Activated naive CD4-positive, alpha-beta T cell treated with Interleukin-2 at 50 U/mL for 16 hours (primary cell): ENCODE measurements at places on chromosomes 5 and 9.

DNA sequence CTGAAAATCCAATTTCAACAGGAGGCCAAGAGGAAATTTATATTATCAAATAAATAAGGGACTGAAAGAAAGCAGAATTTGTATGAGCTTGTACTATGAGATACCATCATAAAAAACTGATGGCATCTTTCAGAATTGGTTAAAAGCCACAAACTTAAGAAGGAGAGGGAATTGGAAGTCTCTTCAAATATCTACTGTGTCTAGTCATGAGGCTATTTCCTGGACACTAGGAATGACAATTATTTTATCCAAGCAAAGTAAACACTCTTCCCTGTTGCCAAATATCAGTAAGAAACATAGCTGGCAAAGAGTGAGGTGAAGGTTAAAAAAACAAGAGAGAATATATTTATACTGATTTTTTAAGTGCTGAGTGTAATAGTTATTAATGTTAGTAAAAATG lies 101.5 kb upstream of the ARRDC3 start:
- no peak for DNase-seq

DNA sequence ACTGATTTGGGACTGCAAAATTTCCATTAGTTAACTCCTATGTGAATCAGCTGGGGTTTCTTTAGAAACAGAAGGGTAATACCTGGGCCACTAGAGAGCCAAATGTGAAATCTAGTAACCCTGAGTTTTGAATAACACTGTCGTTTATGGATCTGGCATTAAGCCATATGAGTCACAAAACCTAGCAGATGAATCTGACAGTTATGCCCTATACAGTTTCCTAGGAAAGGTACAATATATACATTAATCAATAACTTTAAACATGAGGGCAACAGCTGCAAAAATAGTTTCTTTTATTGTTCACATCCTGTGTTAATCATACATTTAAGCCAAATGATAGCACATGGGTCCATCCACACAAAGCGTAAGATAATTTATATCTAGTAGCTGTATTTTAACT lies 56.9 kb downstream of the PAM start:
- no peak for DNase-seq

DNA sequence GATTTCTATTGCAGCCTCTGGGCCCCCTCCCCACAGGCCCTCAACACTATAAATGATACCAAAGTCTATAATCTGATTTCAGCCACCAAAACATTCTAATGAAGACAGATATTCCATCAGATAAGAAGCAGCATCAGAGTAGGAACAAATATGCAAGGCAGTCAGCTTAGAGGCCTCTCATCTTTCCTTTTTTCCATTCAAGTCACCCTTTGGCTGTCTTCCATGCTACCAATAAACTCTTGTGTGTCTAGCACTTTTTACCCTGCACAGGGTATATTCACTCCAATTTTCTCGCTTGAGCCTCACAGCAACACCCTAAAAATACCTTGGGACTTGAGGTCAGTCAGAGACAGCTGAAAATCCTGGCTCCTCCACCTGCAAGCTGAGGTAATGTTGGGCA lies 193.7 kb downstream of the BRINP1 start:
- no peak for DNase-seq

DNA sequence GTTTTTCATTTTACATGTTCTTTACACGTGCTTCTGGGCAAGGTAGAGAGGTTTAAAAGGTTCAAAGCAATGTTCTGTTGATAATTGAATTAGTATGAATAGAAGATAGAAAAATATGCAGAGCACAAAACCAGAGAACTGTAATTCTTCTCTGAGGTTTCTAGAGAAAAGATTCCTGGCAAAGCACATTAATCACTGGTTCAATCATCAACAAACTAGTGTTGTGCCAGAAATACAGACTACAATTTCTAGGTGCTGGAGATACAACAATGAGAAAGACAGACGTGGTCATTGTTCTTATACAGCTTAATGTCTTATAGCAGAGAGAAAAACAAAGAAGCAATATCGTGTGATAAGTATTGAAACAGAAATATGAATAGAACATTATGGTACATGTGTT lies 25.5 kb downstream of the MEGF9 start:
- no peak for DNase-seq

- no peak for DNase-seq
These were observed 29.6 kb upstream of the TAF1L start for GRCh38 chr9:32665101-32665500.

DNA sequence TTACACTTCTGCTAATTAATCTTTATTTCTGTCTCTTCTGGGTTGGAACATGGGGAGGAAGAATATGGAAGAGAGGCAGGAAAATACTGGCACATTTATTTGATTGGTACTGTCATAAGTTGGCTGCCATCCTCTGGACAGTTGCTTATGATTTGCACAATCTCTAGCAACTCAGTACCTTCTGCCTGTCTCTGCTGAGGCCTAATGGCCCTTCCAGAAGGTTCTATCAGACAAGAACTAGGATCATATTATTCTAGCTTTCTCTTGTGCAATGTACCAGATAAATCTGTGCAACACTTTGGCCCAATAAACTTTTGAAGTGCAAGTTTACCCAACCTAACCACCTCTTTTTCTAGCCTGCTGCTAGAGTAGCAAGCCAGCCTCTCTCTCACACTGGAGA lies 335.0 kb downstream of the ARRDC3 start:
- DNase-seq, result no peak

GRCh38 chr5:151811593-151812321 lies 40.0 kb downstream of the G3BP1 start:
- DNase-seq, result no peak

DNA sequence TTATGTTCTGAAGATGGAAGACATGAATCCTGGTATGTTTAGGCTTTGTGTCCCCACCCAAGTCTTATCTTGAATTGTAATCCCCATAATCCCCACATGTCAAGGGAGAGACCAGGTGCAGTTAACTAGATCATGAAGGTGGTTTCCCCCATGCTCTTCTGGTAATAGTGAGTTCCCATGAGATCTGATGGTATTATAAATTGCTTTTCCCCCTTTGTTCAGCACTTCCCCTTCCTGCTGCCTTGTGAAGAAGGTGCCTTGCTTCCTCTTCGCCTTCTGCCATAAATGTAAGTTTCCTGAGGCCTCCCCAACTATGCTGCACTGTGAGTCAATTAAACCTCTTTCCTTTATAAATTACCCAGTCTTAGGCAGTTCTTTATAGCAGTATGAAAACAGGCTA lies 229.0 kb downstream of the ARL15 start:
- DNase-seq, result no peak

DNA sequence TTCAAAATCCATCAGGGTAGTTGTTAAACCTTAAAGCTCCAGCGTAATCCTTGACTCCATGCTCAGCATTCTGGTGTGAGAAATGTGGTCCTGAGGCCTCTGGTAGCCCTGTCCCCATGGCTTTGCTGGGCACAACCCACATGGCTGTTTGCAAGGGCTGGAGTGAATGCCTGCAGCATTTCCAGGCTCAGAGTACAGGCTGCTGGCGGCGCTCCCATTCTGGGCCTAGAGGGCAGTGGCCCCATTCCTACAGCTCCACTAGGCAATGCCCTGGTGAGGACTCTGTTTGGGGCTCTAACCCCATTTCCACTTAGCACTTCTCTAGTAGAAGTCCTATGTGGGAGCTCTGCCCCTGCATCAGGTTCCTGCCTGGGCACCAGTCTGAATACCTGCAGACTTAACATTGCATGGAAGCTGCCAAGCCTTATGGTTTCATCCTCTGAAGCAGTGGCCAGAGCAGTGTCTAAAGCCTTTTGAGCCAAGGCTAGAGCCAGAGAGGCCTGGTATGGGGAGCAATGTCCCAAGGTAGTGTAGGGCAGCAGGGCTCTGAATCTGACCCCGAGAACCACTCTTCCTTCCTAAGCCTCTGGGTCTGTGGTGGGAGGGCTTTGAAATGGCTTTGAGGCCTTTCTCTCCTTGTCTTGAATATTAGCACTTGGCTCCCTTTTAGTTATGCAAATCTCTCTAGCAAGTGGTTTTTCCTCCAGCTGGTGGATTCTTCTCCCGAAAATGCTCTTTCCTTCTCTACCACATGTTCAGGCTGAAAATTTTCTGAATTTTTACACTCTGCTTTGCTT lies 5.8 kb upstream of the ALDH1A1 start:
- no peak for DNase-seq

- DNase-seq, result no peak
These were observed 521 bp upstream of the PTGS1 start for GRCh38 chr9:122370303-122370702.

- DNase-seq, result no peak
These were observed 45.2 kb downstream of the HSD17B3 start for GRCh38 chr9:96256800-96257199.

- DNase-seq, result no peak
These were observed 114.8 kb downstream of the SEMA5A start for GRCh38 chr5:9431151-9431495.

- DNase-seq, result no peak
These were observed 478.5 kb downstream of the RASEF start for GRCh38 chr9:82584349-82584863.

DNA sequence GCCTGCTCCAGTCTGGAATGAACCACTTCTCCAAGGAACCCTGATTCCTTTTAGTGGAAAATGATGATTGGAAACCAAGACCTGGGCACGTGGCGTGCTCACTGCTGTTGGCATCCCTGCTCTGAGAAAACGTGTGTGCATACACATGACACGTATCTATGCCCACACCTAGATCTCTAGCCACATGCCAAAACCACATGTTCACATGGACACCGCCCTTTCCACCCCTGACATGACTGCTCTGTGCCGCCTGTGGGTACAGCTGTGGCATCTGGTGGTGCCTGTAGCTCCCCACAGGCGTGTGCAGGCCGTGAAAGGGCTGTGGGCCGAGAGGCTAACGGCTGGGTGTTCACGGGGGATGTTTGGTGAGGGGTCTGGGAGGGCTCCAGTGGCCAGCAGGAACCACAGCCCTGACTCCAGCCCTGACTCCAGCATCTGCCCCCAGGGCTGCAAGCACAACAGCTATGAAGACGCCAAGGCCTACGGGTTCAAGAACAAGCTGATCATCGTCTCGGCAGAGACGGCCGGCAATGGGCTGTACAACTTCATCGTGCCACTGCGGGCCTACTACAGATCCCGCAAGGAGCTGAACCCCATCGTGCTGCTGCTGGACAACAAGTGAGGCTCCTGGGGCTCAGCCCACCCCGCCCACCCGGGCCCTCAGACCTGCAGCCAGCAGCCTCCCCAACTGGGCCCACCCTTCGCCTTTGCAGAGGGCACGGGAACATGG lies 75.1 kb downstream of the KCNT1 start:
- no peak for DNase-seq

GRCh38 chr9:35553670-35554543 lies 51.2 kb upstream of the TESK1 start:
- DNase-seq, result peak; percentile 14

DNA sequence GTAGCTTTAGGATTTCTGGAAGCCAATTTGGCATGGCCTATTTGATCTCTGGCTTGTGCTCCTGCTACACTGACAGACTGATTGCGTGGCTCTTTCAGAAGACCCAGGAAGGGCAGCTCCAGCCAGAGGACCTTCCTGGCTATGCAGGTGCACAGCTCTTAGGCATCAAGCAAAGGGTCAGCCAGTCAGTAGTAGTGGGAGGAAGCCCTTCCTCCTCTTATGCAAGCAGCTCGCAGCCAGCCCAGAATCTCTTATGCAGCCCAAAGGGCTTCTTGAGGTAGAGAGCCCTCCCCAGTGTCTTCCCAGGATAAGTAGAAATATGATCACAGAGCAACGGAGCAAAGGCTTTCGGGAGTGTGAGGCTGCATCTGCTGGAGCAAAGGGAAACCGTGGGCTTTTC lies 43.2 kb downstream of the SLC36A1 start:
- no peak for DNase-seq

DNA sequence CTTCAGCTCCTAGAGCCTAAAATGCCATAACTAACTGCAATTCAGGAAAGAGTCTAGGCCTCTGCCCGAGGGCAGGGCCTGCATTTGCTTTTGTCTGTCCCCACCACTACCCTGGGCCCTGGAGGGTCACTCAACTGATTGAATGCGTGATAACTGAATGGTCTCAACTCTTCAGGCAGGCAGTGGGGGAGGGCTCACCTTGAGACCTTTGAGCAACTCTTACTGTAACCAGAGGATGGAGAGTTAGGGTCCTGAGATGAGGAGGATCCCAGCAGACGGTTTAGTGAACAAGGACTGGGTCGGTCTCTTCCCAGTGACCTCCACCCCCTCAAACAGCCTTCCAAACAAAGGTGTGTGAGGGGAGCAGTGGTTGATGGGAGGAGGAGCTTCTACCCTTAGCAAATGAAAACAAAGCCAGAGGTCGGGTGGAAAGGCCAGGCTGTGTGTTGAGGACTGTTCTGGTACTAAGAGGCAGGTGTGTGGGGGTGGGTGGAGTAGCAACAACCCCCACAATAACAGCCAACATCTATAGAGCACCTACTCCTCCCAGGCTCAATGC lies 59.4 kb downstream of the CXXC5 start:
- no peak for DNase-seq
